ENCODE measurements at places on chromosomes 7 and 10.
A peak's percentile ranks its signal among the peaks of the same experiment; 100 is the strongest.

GRCh38 chr7:13826752-13827151 lies 162.7 kb downstream of the ETV1 start:
- no peak for DNase-seq

- no peak for DNase-seq
Measured at GRCh38 chr10:8758029-8758428, 703.5 kb downstream of the GATA3 start.

DNA sequence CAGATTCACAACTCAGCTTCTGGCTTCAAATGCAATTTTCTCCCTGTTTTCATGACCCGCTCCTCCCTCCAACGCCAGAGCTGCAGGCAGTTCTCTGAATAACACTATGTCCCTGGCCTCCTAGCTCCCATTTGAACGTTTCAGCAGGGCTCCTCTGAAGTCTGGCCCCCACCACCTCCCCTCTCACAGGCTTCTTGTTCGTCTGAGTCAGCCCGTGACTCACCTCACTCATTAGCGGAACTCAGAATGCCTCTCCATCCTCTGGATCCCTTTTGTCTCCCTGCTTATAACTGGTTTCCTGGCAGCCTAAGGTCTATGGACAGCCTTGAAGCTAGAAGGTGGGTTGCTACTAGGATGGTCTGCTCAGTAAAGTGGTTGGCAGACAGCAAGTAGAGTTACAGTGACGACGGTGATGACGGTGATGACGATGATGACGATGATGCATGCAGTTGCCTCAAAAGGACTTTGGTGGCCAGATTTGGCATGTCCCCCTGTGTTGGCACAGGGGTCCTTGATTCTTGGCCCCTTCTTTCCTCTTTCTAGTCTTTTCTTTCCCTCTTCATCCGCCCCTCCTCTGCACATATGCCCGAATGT lies 83.3 kb upstream of the MKLN1 start:
- peak; percentile 98 for DNase-seq

DNA sequence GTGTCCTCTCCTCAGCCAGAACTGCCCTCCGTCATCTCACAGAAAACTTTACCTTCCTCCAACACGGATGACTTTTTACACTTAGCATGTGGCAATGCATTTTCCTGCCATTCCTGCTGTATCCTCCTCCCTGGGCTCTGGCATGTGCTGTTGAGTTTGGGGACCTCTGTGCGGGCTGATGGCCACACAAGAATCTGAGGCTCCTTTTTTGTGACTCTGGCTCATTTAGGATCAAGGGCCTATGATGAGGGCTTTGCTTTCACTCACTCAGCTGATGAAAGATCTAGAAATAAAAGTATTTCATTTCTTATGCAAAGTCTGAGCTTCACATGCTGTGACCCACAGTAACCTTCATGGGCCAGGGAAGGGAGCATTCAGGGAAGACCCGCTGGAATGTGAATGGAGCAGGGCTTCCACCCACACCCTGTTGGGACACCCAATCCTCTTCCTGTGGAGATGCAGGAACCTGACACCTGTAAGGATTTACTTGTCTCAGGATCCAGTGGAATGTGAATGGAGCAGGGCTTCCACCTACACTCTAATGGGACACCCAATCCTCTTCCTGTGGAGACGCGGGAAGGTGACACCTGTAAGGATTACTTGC lies 500.3 kb upstream of the MKI67 start:
- DNase-seq, result peak; percentile 69

DNA sequence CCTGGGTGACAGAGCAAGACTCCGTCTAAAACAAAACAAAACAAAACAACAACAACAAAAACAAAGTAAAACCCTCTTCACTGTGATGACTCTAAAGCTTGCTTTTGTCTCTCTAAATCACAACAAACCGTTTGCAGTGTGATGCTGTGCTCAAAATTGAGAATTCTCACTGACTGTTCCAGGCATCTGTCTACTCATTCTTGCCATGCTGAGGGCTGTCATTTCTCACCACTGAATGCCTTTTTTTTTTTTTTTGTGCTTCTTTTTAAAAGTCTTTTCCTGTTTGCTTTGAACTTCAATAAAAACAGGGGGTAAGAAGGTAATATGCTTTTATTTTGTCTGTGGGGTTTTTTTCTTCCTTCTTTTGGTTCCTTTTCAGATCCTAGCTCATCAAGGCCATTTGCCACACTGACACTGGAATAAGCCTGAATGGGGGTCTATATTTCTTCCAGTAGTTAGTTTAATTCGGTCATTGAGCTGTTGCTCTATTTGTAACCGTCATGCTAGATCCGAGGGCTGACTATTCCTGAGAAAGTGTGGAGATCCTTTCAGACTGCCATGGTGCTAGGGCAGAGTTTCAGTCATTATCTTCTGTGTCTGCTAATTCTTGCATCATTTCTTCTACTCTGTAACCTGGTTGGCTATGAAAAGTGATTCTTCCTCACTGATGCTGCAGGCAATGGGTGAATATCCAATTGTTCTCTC lies 10.6 kb downstream of the FAS start:
- DNase-seq, result no peak

- DNase-seq, result no peak
Measured at GRCh38 chr10:101438881-101439391, 85.0 kb downstream of the BTRC start.

- no peak for DNase-seq
Measured at GRCh38 chr7:140635345-140635744, 5.3 kb downstream of the DENND2A start.

DNA sequence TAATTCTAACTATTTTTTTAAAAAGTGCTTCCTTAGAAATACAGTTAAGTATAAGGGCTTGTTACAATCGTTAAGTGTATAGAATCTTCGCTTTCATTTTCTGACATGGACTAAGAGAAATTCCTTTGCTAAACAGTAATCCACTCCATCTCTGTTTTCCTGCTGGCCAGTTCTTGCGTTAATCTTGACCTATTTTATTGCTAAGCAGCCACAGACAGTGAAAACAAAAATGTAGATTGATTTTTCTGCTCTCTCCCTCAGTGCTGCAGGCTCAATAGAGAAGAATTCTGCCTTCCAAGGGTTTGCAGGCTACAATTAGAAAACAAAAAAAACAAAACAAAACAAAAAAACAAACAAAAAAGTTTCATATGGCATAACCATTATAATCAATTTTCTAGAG lies 310.4 kb upstream of the ADARB2 start:
- no peak for DNase-seq

DNA sequence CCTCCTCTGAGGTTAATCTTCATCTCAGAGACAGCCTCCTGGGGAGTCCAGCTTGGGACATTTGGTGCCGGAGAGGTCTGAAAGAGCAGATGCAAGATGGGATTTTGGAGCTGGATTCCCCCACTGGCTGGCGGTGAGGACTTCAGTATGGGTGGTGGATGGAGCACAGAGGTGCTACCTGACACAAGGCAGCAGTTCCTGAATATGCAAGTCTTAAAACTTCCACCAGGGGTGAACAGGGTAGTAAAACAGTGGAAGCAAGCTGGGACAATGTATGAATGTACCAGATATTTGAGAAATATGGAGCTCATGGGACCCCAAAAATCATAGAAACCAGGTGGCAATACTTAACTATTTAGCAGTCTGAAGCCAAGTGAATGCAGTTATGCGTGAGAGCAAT lies 4.8 kb upstream of the TAF3 start:
- no peak for DNase-seq

DNA sequence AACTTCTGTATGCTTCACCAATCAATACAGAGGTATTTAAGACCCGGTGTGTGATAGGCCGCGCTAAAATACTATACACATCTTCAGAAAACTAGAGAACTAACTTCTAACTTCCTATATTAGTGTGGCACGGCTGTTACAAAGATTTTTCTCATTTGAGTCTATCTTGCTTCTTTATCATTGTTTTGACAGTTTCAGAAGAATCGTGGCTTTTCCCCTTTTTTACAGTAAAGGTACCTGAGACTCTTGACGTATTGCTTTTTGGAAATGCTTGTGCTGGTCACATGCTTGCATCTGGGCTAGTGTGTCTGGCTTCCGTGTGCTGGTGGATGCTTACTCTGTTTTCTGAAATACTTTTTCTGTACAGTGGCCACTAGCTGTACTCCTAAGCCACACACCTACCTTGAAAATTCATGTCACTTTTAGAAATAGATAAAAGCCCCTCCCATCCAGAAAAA lies 12.7 kb downstream of the IKZF1 start:
- no peak for DNase-seq

- DNase-seq, result no peak
Measured at GRCh38 chr10:47269294-47269693, 30.7 kb upstream of the GDF10 start.

- DNase-seq, result peak; percentile 60
Measured at GRCh38 chr7:28355635-28356319, 56.5 kb upstream of the CREB5 start.

DNA sequence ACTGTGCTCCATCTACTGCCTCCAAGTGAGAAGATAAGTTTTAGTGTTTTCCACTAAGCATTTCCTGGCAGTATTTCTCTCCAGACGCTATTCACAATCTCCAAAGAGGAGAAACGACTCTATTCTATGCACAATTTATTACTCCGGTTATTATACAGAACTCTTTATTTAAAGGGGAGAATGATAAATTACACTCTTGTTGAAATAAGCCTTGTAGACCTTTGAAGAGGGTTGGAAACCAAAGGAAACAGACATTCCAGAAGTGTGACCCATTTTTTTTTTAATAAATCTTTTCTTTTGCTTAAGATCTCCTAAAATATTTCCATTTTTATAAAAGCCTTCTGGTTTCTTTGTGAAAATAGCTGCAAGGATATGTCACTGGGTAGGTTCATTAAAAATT lies 76.1 kb upstream of the HDAC9 start:
- no peak for DNase-seq

- DNase-seq, result peak; percentile 40
Measured at GRCh38 chr10:131812736-131813604, 87.8 kb upstream of the PPP2R2D start.

- peak; percentile 64 for DNase-seq
Measured at GRCh38 chr10:29119374-29119773, 169.5 kb upstream of the LYZL1 start.

- no peak for DNase-seq
Measured at GRCh38 chr7:129917934-129918333, 34.8 kb downstream of the UBE2H start.

GRCh38 chr10:47137311-47137851 lies 162.6 kb upstream of the GDF10 start:
- DNase-seq, result no peak

GRCh38 chr10:344582-345200 lies 209.4 kb downstream of the ZMYND11 start:
- no peak for DNase-seq

DNA sequence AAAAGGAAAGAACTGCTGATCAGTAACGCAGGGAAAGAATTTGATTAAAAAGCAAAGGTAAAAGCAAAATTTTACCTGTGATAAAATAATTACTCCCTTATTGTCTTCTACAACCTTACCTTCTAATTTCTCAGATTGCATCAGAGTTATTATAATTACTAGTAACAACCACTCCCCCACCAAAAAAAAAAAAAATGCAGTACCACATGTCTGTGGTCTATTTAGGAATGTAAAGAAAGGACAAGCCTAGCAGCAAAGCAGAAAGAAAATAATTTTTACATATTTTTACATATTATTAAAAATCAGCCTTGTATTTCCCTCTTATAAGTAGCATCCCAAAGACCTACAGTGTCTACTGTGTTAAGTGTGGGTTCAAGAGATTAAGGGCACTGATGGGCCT lies 430.4 kb downstream of the TFEC start:
- no peak for DNase-seq

DNA sequence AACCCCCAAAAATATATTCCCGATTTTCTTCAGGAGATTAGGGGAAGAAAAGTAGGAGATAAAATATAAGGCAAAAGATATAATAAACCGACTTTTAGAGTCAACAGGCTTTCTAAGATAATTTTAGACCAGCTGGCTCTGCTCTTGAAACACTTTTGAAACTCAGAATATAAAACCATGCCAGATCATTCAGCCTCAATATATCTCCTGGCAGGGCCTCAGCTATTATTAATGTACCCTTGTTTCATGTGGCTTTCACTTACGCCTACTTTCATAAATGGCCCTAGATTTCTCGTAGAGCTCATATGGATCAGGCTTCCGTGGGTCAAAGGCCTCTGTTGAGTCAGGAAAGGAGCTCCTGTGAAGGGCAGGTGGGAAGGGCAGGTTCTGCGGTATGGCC lies 396.0 kb downstream of the PHTF2 start:
- DNase-seq, result no peak

Data from islet precursor cell (in vitro differentiated cells).